ENCODE measurements at places on chromosomes 3 and 15. TPM values are rescaled to one million over a fixed set of nuclear protein-coding genes. Genes with fewer than 3 reads are reported as not detected.
A peak's percentile ranks its signal among the peaks of the same experiment; 100 is the strongest.

DNA sequence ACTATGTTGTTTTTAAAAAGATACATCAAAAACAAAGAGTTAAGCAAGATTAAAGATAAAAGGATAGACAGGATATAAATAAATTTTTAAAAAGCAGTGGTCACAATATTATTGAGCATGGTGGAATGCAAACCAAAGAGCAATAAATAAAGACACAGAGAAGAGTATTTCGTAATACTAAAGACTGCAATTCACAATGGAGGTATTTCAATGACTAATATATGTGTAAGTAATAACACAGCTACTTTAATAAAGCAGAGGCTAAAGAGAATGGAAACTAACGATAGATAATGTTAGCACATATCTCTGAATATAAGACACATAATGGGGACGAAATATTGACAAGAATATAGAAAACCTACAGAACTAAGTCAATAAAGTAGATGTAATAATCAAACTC, 219.6 kb downstream of the WDR72 start:
- H3K4me3 ChIP-seq = peak overlapping the region; percentile 63
- H3K27me3 ChIP-seq = peaks cover 5% of the 10 kb centered on the region
- peaks cover 6% of the 10 kb centered on the region for H3K4me1 ChIP-seq
- H3K36me3 ChIP-seq = no peaks in the 10 kb centered on the region
- no peak for DNase-seq

Gene C3orf20
- total RNA-seq = 0.24 TPM

Gene WDR93
- 1.5 TPM for total RNA-seq

GRCh38 chr3:73036694-73037591, 24.5 kb upstream of the EBLN2 start:
- H3K4me3 ChIP-seq = no peak overlapping the region
- no peak for DNase-seq
- H3K36me3 ChIP-seq = peaks cover 15% of the 10 kb centered on the region
- H3K27ac ChIP-seq = no peak overlapping the region

GRCh38 chr3:149245738-149246451, 24.3 kb upstream of the CP start:
- no peak for DNase-seq
- peak overlapping the region; percentile 8 for H3K27ac ChIP-seq
- peaks cover 20% of the 10 kb centered on the region for H3K4me1 ChIP-seq
- H3K27me3 ChIP-seq = no peaks in the 10 kb centered on the region
- H3K4me3 ChIP-seq = peak overlapping the region; percentile 51

GRCh38 chr3:195095035-195095703, 175.8 kb downstream of the XXYLT1 start:
- H3K36me3 ChIP-seq = peaks cover 4% of the 10 kb centered on the region
- DNase-seq = no peak
- H3K4me3 ChIP-seq = peak overlapping the region; percentile 44
- no peaks in the 10 kb centered on the region for H3K27me3 ChIP-seq
- H3K4me1 ChIP-seq = peaks cover 40% of the 10 kb centered on the region

Measured in type B pancreatic cell (in vitro differentiated cells).